Right forelimb (tissue), 1 donor: ENCODE measurements at places on chromosomes 3 and 15.

GRCh38 chr3:140292170-140292569, 357.2 kb downstream of the CLSTN2 start:
- DNase-seq: no peak

DNA sequence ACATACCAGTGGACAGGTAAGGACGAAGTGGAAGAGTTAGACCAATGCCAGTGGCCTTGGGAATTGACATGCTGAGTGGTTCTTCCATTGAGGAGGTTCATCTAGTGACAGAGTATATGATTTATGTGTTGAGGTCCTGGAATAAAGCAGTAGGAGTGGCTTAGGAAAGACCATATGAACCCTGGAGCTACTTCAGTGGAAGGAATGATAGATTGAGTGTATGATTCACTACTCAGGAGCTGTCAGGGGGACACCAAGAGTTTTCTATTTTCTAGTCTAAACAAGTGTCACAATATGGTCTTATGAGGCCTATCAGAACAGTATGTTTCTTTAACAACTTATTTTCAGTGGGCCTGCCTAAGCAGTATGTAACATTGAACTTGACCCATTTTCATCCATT, 63.9 kb downstream of the NME9 start:
- no peak for DNase-seq

DNA sequence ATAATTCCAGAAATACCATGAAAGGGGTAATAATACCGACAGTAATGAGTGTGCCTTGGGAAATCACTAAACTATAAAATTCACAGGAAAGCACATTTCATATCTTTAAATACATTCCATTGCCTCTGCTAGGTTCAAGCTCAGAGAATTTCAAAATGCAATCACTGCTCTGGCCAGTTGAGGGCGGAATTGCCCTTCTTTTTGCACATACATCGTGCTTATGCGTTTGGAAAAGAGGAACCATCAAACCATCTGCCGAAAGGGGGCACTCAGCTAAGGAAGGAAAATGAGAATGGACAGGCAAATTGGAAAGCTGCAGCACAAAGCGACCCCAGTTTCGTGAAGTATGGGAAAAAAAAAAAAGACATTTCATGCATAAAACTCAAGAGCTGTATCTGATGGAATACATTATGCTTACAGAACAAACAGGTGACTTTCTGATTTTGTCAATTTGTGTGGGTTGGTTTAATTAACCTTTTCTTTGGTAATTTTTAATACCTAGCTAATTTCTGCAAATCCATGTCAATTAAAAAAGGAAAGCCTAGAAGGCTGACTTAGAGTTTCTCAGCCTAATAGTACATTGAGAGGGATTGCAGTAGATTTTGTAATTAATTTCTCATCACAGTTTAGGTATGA, 61.4 kb downstream of the TUSC7 start:
- peak; percentile 77 for DNase-seq

GRCh38 chr3:117137065-117137464, 427.5 kb downstream of the TUSC7 start:
- no peak for DNase-seq

DNA sequence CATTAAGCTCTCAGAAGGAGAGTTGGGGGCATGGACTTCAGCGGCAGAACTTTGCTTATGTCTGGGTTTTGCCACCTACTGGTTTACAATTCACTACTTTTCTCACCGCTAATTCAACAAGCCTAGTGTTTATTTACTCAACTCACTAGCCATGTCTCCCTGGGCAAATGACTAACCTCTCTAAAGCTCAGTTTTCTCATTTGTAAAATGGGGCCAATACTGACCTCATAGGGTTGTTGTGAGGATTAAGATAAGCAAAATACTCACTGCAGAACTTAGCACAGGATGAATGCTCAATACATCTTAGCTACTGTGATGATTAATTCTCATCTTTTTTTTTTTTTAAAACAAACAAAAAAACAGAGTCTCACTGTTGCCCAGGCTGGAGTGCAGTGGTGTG, 106.3 kb downstream of the CADPS start:
- DNase-seq: no peak

GRCh38 chr3:38457111-38458003, 3.7 kb downstream of the ACVR2B start:
- DNase-seq: no peak

GRCh38 chr15:66713843-66714508, 11.9 kb downstream of the SMAD6 start:
- DNase-seq: no peak

DNA sequence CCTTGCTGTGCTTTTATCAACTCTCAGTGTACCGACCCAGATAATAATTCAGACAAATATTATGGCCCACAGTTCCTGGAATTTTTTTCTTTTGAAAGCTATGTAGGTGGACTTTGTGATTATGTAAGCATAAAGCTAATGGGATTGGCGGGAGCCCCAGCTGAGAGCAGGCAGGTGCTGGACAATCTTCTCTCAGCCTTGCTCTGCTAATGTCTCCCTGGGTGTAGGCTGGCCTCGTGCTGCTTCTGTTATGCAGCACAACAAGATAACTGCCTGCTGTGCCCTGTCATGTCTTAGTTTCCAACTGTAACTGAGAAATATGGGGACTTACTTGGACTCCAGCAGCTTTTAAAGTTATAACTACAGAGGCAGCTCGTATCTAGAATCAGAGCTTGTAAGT, 415.0 kb downstream of the PDCD6IP start:
- no peak for DNase-seq

DNA sequence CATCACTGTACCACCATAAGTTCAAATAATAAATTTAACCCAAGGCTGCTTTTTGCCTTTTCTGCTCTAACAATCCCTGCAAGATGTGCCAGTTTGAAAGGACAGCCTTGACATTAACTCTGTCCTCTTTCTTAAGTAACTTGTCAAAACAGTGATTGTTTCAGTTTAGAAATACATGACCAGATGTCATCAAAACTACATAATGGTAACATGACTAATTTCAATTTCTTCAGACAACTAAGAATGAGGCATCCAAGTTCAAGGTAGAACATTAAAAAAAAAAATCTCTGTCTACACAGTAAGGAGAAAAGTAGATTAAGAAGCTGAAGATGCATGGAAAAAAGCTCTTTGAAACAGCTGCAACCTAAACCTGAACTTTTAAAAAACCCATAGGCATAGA, 47.4 kb downstream of the SHQ1 start:
- DNase-seq: no peak

DNA sequence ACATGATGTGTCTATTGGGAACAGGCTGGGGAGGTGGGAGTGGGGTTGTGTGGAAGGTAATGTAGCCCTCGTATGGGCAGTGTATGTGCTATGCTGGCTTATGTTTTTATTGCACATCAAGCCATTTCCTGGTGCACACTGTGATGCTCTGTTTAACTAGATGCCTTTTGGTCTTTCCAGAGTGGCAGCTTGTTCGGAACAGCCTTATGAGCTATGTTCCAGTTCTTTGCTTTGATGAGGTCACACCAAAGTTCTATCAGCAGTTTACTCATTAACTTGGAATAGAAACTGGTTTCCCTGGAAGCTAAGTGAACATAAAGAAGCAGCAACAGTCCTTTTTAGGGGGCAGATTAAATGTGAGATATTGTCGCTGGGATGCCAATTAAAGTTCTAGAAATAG, 133.9 kb downstream of the DIPK2A start:
- no peak for DNase-seq

- DNase-seq: no peak
Measured at GRCh38 chr15:80162059-80162554, 9.3 kb downstream of the FAH start.
